ENCODE measurements at places on chromosomes 4 and X.
A peak's percentile ranks its signal among the peaks of the same experiment; 100 is the strongest.

DNA sequence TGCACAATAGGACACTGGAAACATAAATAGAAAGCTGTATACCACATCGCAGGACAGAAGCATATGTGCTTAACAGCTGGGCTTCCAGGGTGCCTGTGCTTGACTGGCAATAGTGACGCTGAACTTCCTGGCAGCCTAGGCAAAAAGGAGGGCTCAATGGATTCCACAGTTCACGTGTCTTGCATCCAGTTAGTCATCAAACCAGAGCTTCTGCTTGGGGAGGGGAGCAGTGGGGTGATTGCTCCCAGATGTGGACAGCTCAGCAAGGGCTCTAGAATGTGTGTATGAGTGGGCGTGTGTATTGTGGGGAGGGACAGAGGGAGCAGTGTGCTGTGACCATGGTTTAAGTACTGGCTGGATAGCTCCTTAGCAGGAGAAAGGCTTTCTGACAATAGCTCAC lies 2.3 kb downstream of the PRRG3 start:
- DNase-seq, result peak; percentile 25

DNA sequence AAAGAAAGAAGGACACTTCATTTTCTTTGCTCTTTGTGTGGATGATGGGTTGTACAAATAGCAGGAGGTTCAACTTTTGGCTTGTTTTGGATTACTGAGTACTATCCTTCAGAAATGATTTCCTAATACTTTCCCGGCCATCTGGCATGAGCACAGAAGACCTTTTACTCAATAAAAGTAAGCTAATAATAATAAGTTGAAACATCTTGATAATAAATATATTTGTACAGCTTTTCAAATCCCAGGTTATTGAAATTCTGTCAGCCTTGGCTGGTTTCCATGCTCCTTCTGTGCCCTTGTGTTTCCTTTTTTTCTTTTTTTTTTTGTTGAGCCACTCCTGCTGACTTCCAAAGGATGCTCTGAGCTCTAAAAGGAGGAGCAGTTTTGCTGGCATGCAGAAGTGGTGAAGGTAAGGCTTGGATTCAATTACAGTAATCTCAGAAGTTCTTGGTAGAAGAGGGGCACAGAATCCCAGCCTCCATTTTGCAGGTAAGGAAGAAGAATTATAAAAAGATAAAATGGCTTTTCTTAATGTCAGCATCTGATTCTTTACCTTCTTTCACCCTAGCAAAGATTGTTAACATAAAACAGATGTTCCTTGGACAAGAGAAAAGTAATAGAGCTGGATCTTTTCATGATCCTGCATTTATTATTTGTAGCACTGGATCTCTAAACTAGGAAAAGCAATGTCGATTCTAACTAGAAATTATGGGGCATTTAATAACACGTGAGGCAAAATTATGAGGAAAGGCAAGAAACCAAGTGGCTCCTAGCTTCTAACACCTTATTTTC lies 31.9 kb downstream of the REPS2 start:
- DNase-seq, result no peak

- no peak for DNase-seq
Measured at GRCh38 chr4:10161840-10162239, 45.2 kb upstream of the WDR1 start.

- peak; percentile 32 for DNase-seq
Measured at GRCh38 chrX:73563738-73564068, 706 bp downstream of the CHIC1 start.

GRCh38 chrX:96621811-96622210 lies 62.8 kb upstream of the DIAPH2 start:
- DNase-seq, result no peak

- DNase-seq, result no peak
Measured at GRCh38 chr4:66034671-66035070, 364.4 kb upstream of the EPHA5 start.

- no peak for DNase-seq
Measured at GRCh38 chr4:77745792-77746191, 73.4 kb downstream of the CNOT6L start.

DNA sequence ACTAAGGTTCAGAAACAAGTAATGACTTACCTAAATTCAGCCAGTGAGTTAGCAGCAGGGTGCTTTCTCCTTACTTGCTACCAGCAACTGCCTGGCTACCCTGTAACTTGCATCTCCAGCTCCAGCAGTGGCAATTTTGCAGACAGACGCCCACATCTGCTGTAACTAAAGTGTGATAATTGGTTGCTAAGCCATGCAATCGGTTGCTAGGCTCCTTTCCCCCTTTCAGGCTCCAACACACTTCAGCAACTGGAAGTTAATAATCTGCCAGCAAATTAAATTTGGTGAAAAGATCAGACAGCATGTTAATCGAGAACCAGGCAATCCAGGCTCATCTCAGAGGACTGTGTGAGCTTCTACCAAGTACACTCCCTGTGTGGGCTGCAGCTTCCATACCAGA lies 24.2 kb upstream of the ARHGEF9 start:
- DNase-seq, result no peak

DNA sequence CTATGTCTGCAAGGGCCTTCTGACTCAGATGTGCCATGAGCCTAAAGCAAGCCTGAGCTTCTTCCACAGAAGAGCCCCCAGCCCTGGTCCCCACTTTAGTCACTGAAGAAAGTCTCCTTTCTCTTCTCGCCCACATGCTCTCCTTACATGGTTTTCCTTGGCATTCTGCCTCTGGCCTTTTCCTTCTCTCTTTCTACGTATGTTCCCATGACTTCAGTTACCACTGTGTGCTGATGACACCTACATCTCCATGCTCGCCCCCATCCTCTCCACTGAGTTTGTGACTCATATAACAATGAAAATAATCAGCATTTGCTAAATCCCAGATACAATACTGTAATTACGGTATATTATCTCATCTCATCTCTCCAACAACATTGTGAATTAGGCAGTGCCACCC lies 149.3 kb downstream of the AMMECR1 start:
- DNase-seq, result peak; percentile 62

GRCh38 chrX:17987783-17988182 lies 126.7 kb upstream of the RAI2 start:
- DNase-seq, result no peak

DNA sequence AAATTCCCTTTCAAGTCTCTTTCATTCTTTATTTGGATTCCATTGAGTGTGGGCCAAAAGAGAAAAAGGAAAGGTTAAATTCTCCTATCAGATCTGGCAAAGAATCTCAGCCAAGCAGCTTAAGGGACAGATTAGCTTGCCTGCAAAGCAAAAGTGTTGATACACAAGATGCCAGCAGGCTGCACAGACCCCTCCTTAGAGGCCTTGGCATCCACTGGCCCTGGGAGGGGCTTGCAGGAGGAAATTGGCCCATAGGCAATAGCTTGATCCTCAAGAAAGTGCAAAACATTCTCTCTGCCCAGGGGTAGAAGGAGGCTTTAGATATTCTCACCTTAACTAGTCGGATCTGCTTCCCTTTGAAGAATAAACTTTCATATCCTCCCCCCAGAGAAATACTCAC lies 300.4 kb upstream of the CPEB2 start:
- no peak for DNase-seq

DNA sequence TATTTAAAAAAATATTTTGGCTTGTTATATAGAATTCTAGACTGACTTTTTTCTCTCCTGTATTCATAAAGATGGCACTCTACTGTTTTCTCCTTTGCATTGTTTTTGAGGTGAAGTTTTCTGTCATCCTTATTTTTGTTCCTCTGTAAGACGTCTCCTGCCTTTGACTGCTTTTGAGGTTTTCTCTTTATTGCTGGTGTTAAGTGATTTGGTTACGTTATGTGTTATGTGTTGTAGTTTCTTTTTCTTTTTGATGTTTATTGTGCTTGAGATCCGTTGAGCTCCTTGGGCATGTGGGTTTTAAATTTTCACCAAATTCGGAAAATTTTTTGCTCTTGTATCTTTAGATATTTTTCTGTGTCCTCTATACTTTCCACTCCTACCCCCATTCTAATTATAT lies 50.0 kb downstream of the KDM6A start:
- DNase-seq, result no peak

DNA sequence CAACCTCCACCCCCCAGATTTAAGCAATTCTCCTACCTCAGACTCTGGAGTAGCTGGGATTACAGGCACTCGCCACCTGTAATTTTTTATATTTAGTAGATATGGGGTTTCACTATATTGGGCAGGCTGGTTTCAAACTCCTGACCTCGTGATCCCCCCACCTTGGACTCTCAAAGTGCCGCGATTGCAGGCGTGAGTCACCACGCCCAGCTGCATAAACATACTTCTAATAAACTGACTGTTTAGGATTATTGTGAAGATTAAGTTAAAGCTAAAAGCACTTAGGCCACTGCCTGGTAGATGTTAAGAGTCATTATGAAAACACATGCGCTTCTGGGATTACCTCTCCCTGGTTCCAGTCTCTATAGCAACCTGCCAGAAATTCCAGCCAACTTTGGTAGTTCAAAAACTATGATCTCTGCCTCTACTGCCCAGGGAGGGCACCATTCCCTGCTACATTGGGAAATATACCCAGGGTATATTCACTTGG lies 30.2 kb upstream of the GRIA3 start:
- no peak for DNase-seq

DNA sequence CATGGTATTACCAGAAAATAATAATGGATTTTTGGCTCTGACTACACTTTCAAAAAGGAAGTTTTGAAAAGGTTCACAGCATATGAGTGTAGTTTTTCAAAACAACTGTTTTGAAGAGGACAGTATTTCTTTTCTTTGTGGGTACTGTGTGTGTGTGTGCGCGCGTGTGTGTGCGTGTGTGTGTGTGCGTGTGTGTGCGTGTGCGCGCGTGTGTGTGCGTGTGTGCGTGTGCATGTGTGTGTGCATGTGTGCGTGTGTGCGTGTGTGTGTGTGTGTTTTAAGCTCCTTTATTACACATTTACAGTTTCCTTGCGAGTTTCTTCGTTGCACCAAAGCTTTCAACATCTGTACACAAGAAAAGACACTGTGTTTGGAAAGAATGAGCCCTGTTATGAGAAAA lies 755.4 kb downstream of the SH3BGRL start:
- no peak for DNase-seq

DNA sequence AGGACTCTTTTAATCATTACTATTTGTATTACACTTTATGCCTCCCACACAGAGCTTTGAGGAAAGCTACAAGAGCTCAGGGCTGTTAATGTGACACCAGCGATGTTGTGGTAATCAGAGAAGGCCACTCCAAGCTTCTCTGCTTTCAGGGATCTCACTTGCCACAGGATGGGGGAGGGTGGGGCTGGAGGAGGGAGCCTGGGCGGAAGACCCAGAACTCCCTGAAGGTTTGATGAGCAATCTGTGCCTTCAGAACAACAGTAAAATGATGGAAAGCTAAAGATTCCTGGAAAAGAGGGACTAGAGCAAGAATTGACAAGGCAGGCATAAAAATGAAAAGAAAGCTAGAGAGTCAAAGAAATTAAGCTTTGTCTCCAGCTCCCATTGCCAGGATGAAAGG lies 75.6 kb downstream of the MAML3 start:
- DNase-seq, result no peak

Measured in ELR (cell line).